T47D (cell line): ENCODE measurements at places on chromosomes 2 and 18.
A peak's percentile ranks its signal among the peaks of the same experiment; 100 is the strongest.

GRCh38 chr18:13393338-13393737 lies 174.8 kb downstream of the LDLRAD4 start:
- DNase-seq = no peak

DNA sequence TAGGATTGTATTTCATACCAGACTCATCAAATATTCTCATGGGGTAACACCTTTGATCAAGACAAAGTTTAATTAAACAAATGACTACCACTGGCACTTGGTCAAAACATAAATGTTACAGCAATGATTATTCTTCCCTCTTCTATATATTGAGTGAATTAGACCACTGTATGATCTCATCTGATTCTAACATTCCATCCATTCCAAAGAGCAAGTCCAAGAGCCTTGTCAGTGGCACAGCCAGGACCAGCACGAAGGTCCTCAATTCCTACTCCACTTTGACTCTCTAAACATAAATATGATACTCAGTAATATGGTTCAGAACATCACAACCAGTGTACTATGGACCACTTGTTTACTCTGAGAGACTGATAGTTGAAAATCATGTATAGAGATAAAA lies 86.4 kb downstream of the AP1S3 start:
- DNase-seq = no peak

DNA sequence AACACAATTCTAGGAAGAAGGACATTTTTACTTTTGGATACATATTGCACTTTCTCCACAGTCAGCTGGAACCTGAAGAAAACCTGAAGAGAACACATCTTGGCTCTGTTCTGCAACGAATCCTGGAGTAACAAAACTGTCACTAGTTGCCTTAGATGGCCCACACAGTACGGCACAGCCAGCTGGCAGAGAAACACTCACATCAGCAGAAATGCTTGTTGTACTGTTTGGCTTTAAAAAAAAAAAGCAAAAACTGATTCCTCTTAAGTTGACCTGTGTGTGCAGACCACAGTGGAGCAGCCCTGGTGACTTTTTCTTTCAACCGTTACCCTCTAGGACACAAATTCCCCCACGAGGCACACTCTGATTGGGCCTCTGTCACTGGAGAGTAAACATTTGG lies 152.3 kb upstream of the TWIST2 start:
- no peak for DNase-seq

DNA sequence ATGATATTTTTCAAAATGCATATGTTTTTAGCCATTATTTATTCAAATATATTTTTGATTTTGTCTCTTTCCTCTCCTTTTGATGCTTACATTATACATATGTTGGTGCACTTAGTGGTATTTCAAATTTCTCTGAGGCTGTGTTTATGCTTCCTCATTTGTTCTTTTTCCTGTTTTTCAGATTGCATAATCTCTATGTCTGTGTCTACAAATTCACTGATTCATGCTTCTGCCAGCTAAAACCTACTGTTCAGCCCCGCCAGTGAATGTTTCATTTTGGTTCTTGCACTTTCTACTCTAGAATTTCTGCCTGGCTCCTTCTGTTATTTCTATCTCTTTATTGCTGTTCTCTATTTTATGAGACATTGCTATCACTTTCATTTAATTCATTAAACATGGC lies 951.7 kb upstream of the CNTNAP5 start:
- no peak for DNase-seq

GRCh38 chr2:102449370-102449974 lies 23.6 kb upstream of the SLC9A4 start:
- peak; percentile 40 for DNase-seq

GRCh38 chr2:120912101-120912985 lies 176.7 kb downstream of the GLI2 start:
- no peak for DNase-seq

GRCh38 chr2:45459860-45460259 lies 151.2 kb downstream of the SRBD1 start:
- no peak for DNase-seq

DNA sequence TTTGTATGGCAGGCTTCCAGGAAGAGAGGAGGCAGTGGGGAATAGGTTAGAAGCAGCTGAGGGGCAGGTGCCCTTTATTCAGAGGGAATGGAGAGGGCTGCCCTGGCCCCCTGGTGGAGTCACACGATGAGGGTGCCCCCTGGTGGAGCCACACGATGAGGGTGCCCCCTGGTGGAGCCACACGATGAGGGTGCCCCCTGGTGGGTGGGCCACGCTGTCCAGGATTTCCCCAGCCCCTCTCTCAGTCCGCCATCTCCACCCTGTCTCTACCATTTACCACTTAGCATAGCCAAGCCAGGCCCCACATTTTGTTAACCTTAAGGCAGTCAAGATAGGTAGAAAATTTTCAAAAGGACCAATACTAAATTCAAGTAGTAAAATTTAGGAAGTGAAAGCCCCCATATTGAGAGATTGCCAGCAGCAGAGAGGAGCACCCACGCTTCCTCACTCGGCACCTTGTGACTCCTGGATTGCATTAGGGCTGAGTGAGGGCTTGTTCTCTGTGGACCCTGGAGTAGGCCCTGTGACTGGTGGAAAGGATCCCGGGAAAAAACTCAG lies 10.4 kb upstream of the FAM228A start:
- DNase-seq = no peak

DNA sequence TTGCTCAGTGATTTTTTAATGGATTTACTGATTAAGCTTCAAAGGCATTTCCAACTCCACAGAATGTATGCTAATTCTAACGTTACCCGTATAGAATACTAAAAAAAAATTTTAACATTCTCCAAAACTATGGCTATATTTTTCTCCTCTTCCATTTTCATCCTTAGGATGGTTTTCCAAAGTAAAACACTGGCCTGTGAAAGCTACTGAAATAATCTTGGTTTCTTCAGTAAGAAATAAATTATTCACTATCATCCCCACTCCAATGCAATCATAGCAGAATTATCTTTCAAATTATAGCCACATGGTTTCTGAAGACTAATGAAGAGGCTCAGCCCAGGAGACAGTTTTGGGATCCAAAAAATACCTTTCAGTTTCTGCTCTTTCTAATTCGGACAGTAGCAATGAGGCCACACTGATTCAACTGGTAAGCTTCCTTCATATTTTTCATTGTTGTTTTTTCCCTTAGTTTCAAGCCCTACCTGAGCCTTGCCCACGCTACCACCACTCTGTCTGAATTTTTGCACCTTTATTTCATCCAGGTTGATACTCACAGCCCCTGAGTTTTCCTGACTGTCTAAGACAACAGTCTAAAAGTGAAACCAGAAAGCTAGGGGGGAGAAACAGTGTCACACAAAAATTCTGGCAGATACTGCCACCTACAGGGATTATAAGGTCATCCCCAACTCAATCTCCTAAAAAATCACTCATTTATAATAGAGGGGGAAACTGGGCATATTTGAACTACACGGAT lies 887.9 kb downstream of the NRXN1 start:
- peak; percentile 66 for DNase-seq

DNA sequence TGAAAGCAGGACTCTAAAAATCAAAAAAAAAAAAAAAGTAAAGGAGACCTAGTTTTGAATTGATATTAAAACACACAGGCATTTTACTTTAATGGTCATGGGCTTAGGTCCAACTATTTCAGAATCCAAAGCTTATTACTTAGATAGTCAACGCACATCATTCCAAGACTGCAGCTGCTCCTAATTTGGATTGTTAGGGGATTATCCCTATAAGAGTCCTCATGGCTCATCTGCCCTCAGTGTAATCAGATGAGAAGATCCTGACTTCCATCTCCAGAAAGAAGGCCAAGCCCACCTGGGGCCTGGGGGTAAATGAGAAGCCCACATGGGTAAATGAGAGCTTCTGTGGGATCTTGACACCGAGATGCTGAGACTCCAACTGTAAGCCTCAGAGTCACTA lies 424.2 kb downstream of the NRXN1 start:
- DNase-seq = no peak

- no peak for DNase-seq
These were observed 136.9 kb downstream of the PXDN start for GRCh38 chr2:1607236-1607920.

GRCh38 chr2:13056259-13056843 lies 339.6 kb downstream of the TRIB2 start:
- peak; percentile 29 for DNase-seq

DNA sequence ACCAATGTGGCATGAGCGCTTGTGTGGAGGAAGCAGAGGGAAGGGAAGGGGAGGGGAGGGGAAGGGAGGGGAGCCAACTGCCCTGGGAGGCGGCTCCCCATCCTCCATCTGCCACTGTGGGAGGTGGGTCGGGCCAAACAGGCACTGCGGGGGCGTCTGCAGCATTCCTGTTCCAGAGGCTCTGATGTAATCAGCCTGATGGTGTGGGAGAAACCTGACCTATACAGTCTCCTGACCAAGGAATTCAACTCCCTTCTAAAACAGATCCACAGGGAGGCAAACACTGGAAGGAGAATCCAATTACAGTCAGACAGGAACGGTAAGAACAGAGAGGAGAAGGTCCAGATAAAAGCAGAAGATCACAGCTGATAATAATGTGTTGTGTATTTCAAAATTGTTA lies 88.8 kb downstream of the CD8B2 start:
- DNase-seq = peak; percentile 69

- no peak for DNase-seq
These were observed 135.2 kb downstream of the RNF144A start for GRCh38 chr2:7052404-7052803.

GRCh38 chr2:194559964-194560363 lies 1097.1 kb upstream of the SLC39A10 start:
- no peak for DNase-seq

- DNase-seq = no peak
These were observed 43.7 kb upstream of the RIT2 start for GRCh38 chr18:43159086-43159770.

DNA sequence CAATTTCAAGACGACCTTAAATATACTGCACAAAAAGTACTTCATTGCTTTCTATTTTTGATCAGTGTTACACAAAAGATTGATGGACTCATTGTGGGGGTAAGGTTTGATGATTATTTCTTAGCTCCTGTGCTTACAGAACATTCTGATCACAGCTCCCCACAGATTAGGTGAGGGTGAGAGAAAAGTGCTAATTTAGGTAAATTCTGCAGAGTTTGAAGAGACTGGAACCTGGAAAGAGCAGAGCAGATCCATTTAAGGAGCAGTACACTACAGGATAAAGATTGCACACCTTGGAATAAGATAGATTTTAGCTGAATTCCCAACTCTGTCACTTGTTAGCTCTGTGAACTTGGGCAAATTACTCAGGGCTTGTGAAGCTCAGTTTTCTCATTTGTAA lies 291.9 kb upstream of the CDH7 start:
- DNase-seq = no peak

DNA sequence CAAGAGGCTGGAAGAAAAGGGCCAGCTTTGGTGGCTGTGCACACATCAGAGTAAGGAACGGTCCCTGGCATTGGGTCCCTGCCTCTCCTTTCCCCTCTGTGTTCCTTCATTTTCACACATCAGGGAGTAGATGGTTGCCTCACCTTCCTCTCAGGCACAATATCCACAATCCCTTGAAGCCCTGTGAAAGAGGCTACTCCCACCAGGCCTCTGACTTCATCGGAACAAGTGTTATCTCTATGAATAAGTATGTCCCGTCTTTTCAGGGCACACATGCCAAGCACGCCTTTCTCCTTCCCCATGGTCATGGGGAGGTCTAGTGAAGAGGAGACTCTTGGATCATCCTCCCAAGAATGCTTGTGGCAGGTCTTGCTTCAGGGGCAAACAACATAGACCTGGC lies 61.2 kb upstream of the LMAN1 start:
- no peak for DNase-seq

DNA sequence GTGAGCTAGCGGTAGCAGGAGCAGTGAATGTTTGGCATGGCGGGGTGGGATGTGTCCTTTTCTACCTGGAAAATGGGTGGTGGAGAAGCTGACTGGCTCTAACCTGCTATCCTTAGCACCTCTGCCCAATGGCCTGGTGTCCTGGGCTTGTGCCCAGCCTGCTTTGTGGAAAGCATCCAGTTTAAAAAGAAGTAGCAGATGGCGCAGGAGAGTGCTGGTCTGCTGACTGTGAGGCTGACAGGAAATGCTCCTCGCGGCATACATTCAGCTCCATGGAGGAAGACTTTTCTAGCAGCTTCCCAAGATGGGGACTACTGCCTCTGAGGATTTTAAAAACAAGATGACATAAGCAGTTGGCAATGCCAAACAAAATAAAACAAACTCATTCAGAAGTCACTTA lies 56.2 kb upstream of the LYPD6B start:
- no peak for DNase-seq
